Activated T-helper 1 cell treated with anti-CD3 and anti-CD28 coated beads, Interleukin-12 subunit alpha, Interleukin-12 subunit beta, Interleukin-2, Interleukin-4 antibody, amounts not matched to agents 30 ng/mL and 10 ng/mL and 1 ng/mL, durations not matched to agents 14 hours and 24 hours and 36 hours (primary cell): ENCODE measurements at places on chromosomes 1 and 21. TPM values are rescaled to one million over a fixed set of nuclear protein-coding genes. Genes with fewer than 3 reads are reported as not detected.
A peak's percentile ranks its signal among the peaks of the same experiment; 100 is the strongest.

The PCBP3 gene
- total RNA-seq, result 8.2 and 10.7 TPM in 2 replicates

The SOD1 gene
- 346 and 354 TPM in 2 replicates for total RNA-seq

The CIART gene
- 3.4 TPM in 2 replicates for total RNA-seq

The DMBX1 gene
- not detected in 2 replicates for total RNA-seq

The PDE9A gene
- 9.6 and 9.7 TPM in 2 replicates for total RNA-seq

The KCNA3 gene
- 38.1 and 42.2 TPM in 2 replicates for total RNA-seq

The ATP6V1G3 gene
- total RNA-seq, result not detected in 2 replicates

The HSD3B1 gene
- not detected in 2 replicates for total RNA-seq

The MIXL1 gene
- not detected in 2 replicates for total RNA-seq

- DNase-seq, result no peak
- H3K36me3 ChIP-seq, result no peaks in the 10 kb centered on the region
- H3K27ac ChIP-seq, result no peak overlapping the region
- peaks cover 18% of the 10 kb centered on the region for H3K4me1 ChIP-seq
- no peak overlapping the region for H3K4me3 ChIP-seq
Measured at GRCh38 chr1:109350655-109351054, 43.8 kb upstream of the MYBPHL start.

DNA sequence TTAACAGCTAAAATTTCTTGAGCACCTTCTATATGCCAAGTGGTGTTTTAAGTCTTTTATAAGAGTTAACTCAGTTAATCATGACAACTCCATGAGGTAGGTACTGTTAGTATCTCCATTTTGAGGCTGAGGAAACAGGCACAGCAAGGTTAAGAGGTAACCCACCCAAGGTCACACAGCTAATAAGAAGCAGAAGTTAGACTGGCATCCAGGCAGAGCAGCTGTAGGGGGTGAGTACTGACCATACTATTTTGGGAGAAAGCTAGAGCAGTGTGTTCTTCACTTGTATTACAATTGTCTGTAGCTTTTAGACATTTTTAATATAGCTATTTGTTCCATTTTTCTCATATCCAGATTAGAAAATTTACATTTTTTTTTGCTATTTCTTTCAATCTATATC is 4.8 kb downstream of the ATP6V1G3 start:
- DNase-seq, result no peak
- no peak overlapping the region for H3K4me3 ChIP-seq
- H3K36me3 ChIP-seq, result peaks cover 9% of the 10 kb centered on the region
- no peaks in the 10 kb centered on the region for H3K27me3 ChIP-seq
- H3K4me1 ChIP-seq, result peaks cover 50% of the 10 kb centered on the region
- H3K27ac ChIP-seq, result no peak overlapping the region

- H3K4me3 ChIP-seq, result no peak overlapping the region
- H3K4me1 ChIP-seq, result peaks cover 33% of the 10 kb centered on the region
- H3K27ac ChIP-seq, result no peak overlapping the region
- H3K27me3 ChIP-seq, result no peaks in the 10 kb centered on the region
- peaks cover 12% of the 10 kb centered on the region for H3K36me3 ChIP-seq
Measured at GRCh38 chr1:194060481-194060880, 874.1 kb upstream of the B3GALT2 start.

GRCh38 chr1:198318085-198318484 is 161.3 kb downstream of the NEK7 start:
- no peak for DNase-seq
- no peak overlapping the region for H3K27ac ChIP-seq
- H3K4me1 ChIP-seq, result peaks cover 23% of the 10 kb centered on the region
- no peak overlapping the region for H3K4me3 ChIP-seq

GRCh38 chr1:63824451-63824850 is 50.6 kb downstream of the ROR1 start:
- H3K27me3 ChIP-seq, result peaks cover 5% of the 10 kb centered on the region
- no peak for DNase-seq
- H3K4me1 ChIP-seq, result no peaks in the 10 kb centered on the region
- no peak overlapping the region for H3K27ac ChIP-seq
- H3K36me3 ChIP-seq, result no peaks in the 10 kb centered on the region
- no peak overlapping the region for H3K4me3 ChIP-seq

GRCh38 chr1:213586587-213586972 is 401.2 kb upstream of the PROX1 start:
- H3K27ac ChIP-seq, result no peak overlapping the region
- no peak overlapping the region for H3K4me3 ChIP-seq
- no peaks in the 10 kb centered on the region for H3K27me3 ChIP-seq
- DNase-seq, result no peak
- H3K36me3 ChIP-seq, result no peaks in the 10 kb centered on the region
- no peaks in the 10 kb centered on the region for H3K4me1 ChIP-seq

DNA sequence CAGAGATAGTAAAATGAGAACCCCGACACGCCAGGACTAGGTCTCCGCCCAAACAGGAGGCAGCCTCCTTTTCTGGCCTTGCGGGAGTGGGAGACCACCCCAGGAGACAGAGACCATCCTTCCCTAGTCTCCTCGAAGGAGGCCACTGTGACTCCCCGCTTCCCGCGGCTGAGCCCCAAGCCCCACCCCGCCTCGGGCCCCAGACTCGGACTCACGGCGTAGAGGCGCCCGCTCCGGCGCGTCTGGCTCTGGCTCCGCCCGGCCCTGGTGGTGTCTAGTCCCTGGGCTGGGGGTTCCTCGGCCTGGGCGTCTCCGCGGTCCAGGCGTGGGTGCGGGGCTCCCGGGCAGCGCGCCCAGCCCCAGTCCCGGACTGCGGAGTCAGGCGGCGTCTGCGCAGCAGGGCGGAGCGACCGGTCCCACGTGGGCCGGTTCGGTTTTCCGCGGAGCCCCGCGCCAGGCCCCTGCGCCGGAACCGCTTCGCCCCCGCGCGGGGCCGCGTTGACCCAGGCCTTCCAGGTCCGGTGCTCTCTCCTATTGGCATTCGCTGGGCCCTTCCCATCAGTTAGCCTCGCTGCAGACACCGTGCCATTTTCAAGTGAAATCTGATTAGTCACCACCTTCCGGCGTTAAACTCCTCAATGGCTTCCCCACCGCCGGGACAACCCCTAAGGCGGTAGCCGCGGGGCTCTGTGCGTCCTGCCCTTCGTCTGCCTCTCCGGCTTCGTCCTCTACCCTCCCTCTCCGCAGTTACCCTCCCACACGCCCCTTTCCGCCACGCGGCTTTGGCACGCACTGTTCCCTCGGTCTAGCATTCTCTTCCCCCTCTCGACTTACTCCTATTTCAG is at the start of gene C1orf216:
Gene C1orf216 (minus strand): TSS at position 393 of the 845 bp plus-strand sequence. CDS start 2,563 bp downstream, outside the sequence.
- peak within 1 kb of the TSS; percentile 86 for H3K4me3 ChIP-seq
- peak; percentile 63 for DNase-seq
- H3K27ac ChIP-seq, result peak within 1 kb of the TSS; percentile 93
- no peaks in the 10 kb centered on the region for H3K27me3 ChIP-seq
- peaks cover 37% of the 10 kb centered on the region for H3K4me1 ChIP-seq
- H3K36me3 ChIP-seq, result peaks cover 25% of the 10 kb centered on the region

DNA sequence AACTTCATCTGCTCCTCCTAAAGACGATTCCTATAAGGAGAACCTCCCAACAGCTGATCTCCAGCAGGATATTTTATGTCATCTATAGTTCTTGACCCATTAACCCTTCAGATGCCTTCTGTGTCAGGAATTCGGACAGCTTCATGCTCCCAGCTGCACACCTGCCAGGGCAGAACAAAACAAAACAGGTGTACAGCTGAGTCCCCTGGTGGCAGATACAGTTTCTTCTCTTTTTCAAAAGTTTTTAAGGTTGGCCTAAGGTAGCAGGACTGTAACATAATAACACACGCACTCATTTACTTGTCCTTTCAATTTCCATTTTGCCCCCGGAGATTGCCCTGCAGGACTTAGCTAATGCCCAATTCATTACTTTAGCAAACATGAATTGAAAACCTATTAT is 218.3 kb downstream of the S1PR1 start:
- no peak overlapping the region for H3K4me3 ChIP-seq
- H3K36me3 ChIP-seq, result no peaks in the 10 kb centered on the region
- H3K4me1 ChIP-seq, result peaks cover 34% of the 10 kb centered on the region
- DNase-seq, result no peak
- H3K27ac ChIP-seq, result no peak overlapping the region

- H3K4me1 ChIP-seq, result peaks cover 7% of the 10 kb centered on the region
- H3K36me3 ChIP-seq, result no peaks in the 10 kb centered on the region
- H3K27ac ChIP-seq, result no peak overlapping the region
- H3K27me3 ChIP-seq, result no peaks in the 10 kb centered on the region
- H3K4me3 ChIP-seq, result no peak overlapping the region
- DNase-seq, result no peak
Measured at GRCh38 chr1:248243204-248243603, 12.0 kb downstream of the OR2M4 start.

GRCh38 chr1:201985355-201985754 is 2.9 kb downstream of the RNPEP start:
- H3K36me3 ChIP-seq, result peaks cover 7% of the 10 kb centered on the region
- no peak overlapping the region for H3K27ac ChIP-seq
- H3K4me1 ChIP-seq, result peaks cover 25% of the 10 kb centered on the region
- peaks cover 4% of the 10 kb centered on the region for H3K27me3 ChIP-seq
- no peak for DNase-seq

- peak overlapping the region; percentile 83 for H3K27ac ChIP-seq
- H3K27me3 ChIP-seq, result no peaks in the 10 kb centered on the region
- H3K36me3 ChIP-seq, result no peaks in the 10 kb centered on the region
- H3K4me1 ChIP-seq, result peaks cover 67% of the 10 kb centered on the region
- DNase-seq, result no peak
Measured at GRCh38 chr1:151822404-151822803, 9.2 kb downstream of the RORC start.

- H3K4me1 ChIP-seq, result peaks cover 40% of the 10 kb centered on the region
- no peak overlapping the region for H3K4me3 ChIP-seq
- DNase-seq, result no peak
- H3K36me3 ChIP-seq, result peaks cover 26% of the 10 kb centered on the region
Measured at GRCh38 chr1:179872558-179872957, 5.0 kb downstream of the TOR1AIP2 start.

- H3K27me3 ChIP-seq, result peaks cover 8% of the 10 kb centered on the region
- H3K36me3 ChIP-seq, result no peaks in the 10 kb centered on the region
- DNase-seq, result peak; percentile 64
- no peak overlapping the region for H3K4me3 ChIP-seq
- H3K4me1 ChIP-seq, result no peaks in the 10 kb centered on the region
Measured at GRCh38 chr1:34742667-34743270, 12.1 kb upstream of the GJB5 start.

- no peaks in the 10 kb centered on the region for H3K27me3 ChIP-seq
- no peak overlapping the region for H3K27ac ChIP-seq
- H3K4me1 ChIP-seq, result no peaks in the 10 kb centered on the region
- H3K36me3 ChIP-seq, result no peaks in the 10 kb centered on the region
Measured at GRCh38 chr1:153698020-153698922, 19.8 kb downstream of the NPR1 start.

GRCh38 chr1:227417756-227418480 is 99.6 kb upstream of the CDC42BPA start:
- no peaks in the 10 kb centered on the region for H3K27me3 ChIP-seq
- no peak for DNase-seq
- H3K4me3 ChIP-seq, result no peak overlapping the region
- H3K27ac ChIP-seq, result no peak overlapping the region
- H3K4me1 ChIP-seq, result no peaks in the 10 kb centered on the region

DNA sequence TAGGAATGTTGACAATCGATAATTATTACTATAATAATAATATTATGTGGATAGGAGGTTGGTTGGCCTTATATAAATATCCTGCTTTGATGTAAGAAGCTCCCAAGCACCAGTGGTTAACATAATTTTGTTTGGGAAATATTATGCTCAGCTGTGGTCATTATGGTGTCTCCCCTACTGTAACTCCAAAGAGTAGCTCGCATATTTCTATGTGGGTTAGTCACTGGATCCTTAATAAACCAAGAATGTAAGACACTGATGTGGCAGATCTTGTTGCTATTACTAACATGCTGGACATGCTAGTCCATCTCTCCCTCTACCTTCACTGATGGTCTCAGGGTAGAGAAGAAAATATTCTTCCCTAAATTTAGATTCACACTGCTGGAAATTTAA is 79.2 kb upstream of the RALGPS2 start:
- no peaks in the 10 kb centered on the region for H3K36me3 ChIP-seq
- no peak overlapping the region for H3K4me3 ChIP-seq
- H3K4me1 ChIP-seq, result no peaks in the 10 kb centered on the region
- H3K27me3 ChIP-seq, result peaks cover 3% of the 10 kb centered on the region

DNA sequence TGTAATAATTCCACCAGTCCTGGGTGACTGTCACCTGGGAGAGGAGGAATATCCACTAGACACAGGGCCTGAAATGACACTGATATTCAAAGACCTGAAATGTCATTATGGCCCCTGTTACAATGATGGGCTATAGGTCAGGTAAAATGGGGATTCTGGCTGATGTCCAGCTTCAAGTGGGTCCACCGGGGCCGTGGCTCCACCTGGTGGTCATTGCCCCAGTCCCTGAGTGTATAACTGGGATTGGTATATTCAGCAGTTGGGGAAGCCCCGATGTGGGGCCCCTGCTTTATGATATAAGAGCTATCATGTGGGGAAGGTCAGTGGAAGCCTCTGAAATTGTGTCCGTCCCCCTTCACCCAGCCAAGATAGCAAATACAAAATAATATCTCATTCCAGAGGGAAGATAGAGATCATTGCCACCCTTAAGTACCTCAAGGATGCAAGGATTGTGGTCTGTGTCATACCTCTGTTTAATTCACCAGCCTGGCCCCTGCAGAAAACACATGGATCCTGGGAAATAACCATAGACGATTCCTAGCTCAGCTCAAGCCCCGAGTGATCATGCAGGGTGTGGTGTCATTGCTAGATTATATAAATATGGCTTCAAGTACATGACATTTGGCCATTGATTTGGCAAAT is 19.4 kb downstream of the PLEKHO1 start:
- no peaks in the 10 kb centered on the region for H3K4me1 ChIP-seq
- H3K27ac ChIP-seq, result no peak overlapping the region
- H3K27me3 ChIP-seq, result peaks cover 11% of the 10 kb centered on the region

- no peak for DNase-seq
- H3K36me3 ChIP-seq, result no peaks in the 10 kb centered on the region
- H3K27me3 ChIP-seq, result no peaks in the 10 kb centered on the region
- no peak overlapping the region for H3K4me3 ChIP-seq
- H3K27ac ChIP-seq, result no peak overlapping the region
Measured at GRCh38 chr1:65605621-65606020, 185.2 kb downstream of the LEPR start.

- no peak overlapping the region for H3K4me3 ChIP-seq
- H3K27ac ChIP-seq, result no peak overlapping the region
- no peaks in the 10 kb centered on the region for H3K27me3 ChIP-seq
- H3K4me1 ChIP-seq, result peaks cover 6% of the 10 kb centered on the region
Measured at GRCh38 chr21:37195059-37195458, 72.1 kb downstream of the VPS26C start.

DNA sequence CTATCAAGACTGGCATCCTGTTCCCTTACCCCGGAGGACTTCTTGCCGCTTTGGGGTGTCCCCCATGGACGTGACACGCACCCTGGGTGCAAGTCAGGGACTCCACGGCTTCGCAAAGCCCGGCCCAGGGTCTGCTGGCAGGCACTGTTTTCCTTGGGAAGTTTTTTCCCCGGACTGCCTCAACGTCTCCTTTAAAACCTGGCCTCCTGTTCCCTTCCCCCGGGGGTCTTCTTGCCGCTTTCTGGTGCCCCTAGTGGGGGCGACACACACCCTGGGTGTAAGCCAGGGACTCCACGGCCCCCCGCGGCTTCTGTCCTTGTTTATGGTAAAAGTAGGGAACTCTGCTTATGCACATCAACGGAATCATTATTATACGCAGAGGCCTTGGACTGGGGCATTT is 136.6 kb downstream of the LIPI start:
- H3K36me3 ChIP-seq, result peaks cover 7% of the 10 kb centered on the region
- no peak overlapping the region for H3K27ac ChIP-seq
- no peaks in the 10 kb centered on the region for H3K4me1 ChIP-seq
- H3K27me3 ChIP-seq, result no peaks in the 10 kb centered on the region

- H3K27me3 ChIP-seq, result no peaks in the 10 kb centered on the region
- no peak for DNase-seq
- no peaks in the 10 kb centered on the region for H3K36me3 ChIP-seq
- no peak overlapping the region for H3K27ac ChIP-seq
- no peak overlapping the region for H3K4me3 ChIP-seq
- H3K4me1 ChIP-seq, result no peaks in the 10 kb centered on the region
Measured at GRCh38 chr21:23578027-23578426, 2029.3 kb downstream of the MRPL39 start.
